ENCODE measurements at places on chromosomes 3 and 15.

DNA sequence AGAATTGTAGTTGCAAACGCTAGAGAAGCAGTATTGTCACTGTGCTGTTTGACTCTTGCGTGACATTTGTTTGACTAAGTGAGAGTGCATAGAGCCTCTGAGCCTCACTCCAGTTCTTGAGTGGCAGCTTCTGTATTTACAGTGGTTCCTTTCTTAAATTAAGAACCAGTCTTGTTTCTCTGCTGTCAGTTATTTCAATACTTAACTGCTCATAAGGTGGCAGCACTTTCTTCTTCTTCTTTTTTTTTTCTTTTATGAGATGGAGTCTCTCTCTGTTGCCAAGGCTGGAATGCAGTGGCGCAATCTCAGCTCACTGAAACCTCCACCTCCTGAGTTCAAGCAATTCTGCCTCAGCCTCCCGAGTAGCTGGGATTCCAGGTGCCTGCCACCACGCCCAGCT, 372.1 kb downstream of the LPP start:
- no peak for DNase-seq

DNA sequence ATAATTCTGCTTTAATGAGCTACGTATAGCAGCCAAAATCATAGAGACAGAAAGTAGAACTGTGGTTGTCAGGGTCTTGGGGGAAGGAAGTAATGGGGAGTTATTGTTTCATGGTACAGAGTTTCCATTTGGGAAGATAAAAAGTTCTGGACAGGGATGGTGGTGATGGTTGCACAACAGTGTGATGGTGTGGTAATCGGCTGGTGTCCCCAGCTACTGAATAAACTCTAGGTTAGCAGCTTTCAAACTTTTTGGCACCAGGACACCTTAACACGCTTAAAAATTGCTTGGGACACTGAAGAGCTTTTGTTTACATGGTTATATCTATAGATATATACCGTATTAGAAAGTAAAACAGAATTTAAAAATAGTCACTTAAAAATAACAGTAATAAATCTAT, 166.0 kb downstream of the NEK11 start:
- no peak for DNase-seq

DNA sequence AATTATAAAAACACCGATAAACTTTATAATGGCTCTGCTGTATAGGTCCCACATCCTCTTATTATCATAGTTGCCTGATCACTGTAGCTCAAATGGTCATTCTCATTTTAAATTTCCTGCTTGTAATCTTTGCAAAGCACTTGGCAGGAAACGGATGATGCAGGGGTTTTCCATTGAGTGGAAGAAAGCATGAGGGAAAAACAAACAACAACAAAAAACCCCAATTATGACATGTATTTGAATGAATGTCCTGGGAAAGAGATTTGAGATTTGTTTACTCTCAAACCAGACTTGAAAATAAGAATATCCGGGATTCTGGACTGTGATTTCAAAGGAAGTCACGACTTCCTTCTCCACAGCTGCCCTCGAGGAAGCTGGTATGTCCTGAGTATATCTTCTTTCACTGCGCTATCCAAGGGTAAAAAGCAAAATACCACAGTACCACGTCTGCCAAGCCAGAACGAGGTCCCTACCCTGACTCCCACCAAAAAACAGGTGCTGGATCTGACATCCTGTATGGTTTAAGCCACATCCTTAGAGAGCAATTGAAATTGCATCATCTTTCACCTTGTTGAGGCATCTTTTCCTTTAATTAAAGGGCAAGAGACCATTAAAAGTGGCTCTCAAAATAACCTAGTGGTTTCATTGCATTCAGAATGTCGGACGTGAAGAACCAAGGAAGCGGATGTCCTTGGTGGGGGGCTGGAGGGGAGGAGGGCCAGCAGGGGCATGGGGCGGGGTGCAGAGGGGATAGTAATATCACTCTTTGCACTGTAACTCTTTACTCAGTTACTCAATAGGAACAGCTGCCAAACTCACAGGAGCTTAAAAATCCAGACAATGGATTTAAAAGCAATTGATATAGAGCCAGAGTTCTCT, 13.5 kb upstream of the TIPIN start:
- no peak for DNase-seq

DNA sequence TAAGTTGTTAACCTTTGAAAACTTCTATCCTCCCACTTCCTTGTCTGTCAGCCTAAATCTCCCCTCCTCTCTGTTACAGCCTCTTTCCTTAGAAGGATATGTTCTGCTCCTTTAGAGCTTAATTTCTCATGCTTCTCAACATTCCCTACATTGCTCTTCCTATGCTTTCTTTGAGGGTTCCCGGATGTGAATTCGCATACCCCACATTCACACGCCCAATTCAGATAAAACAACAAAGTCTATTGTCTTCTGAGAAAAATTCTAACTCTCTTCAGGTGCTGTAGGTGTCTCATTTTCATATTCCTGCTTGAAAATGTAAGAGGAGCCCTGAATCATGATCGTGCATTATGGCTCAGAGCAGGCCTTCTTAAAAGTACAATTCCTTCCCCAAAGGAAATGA, 171.8 kb upstream of the DPH6 start:
- no peak for DNase-seq

DNA sequence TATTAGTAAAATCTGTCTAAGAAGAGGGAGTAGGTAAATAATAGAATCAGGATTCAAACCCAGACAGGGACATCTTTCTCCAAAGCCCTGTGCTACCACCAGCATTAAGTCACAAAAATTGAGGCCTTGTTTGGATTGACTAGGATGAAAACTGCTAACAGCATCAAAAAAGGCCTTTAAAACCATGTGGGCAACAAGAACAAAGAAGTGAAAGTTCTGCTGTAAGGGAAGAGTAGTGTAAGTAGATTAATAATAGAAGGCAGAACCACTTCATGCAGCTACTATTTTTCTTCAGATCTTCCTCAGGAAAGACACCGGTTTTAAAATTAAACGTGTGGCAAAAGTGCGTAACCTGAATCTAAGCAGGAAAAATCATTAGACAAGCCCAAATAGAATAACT, 15.3 kb upstream of the KBTBD12 start:
- DNase-seq, result no peak

DNA sequence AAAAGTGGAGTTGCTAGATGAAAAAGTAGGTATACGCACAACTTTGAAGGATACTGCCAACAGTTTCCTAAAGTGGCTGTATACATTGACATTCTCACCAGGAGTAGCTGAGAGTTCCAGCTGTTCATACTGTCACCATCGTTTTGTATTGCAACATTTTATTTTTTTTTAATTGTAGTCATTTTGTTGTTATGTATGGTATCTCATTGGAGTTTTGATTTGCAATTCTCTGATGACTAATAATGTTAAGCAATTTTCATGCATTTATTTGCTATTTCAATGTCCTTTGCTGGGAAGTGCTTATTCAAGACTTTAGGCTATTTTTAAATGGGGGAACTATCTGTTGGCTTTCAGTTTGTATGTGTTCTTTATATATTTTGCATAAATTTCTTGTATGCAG, 185.1 kb upstream of the TGFBR2 start:
- DNase-seq, result no peak

- DNase-seq, result no peak
These were observed 193.5 kb upstream of the ZBTB20 start for GRCh38 chr3:115340586-115340985.

GRCh38 chr15:66838671-66839239, 136.7 kb downstream of the SMAD6 start:
- peak; percentile 20 for DNase-seq

DNA sequence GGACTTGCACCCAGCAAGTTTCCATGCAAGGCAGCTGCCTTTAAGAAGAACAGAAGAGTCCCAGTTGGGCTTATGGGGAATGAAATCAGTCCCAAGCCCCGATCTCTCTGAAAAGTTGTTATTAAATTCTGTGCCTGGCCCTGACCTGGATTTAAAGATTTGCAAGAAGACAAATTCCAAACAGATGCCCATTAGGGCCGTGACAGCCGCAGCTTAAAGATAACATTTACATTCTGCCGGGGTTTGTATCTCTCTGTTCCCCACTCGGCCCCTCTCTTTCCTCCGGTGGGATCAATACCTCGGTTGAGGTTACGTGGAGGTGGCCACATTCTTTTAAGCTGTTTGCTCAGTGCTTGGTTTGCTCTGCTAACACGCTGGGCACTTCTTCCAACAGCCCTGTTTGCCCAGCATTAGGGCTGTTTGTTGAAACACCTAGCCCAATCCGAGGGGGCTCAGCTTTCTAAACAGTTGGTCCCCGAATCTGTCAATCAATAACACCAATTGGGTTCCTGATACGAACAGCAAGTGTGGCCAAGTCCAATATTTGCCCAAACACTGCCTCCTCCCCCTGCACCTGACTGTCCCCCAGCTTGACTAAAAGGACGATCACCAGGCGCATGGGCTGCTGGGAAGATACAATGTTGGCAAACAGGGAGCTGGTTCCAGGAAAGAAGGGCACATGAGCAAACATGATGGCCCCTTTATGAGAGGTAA, 108.6 kb downstream of the RPLP1 start:
- peak; percentile 81 for DNase-seq

GRCh38 chr3:160232014-160232413, 6.8 kb downstream of the C3orf80 start:
- no peak for DNase-seq

GRCh38 chr3:122356402-122356801, 26.6 kb downstream of the MIX23 start:
- DNase-seq, result peak; percentile 79

DNA sequence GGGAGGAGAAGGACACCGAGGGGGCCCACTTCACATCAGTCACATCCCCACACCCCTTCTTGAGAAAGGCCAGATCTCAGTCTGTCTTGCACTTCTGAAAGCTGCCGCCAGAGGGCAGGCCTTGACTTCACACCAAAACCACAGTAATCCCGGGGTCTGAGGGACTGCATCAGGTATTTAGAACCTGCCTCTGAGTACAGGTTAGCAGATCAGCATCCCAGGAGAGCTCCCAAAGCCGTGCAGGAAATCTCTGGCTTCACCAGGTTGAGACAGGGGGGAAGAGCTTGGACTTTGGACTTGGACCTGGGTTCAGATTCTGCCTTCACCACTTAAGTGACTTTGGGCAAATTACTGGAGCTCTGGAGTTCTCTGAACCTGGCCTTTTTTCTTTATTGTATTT, 50.3 kb downstream of the LHFPL4 start:
- DNase-seq, result peak; percentile 46

DNA sequence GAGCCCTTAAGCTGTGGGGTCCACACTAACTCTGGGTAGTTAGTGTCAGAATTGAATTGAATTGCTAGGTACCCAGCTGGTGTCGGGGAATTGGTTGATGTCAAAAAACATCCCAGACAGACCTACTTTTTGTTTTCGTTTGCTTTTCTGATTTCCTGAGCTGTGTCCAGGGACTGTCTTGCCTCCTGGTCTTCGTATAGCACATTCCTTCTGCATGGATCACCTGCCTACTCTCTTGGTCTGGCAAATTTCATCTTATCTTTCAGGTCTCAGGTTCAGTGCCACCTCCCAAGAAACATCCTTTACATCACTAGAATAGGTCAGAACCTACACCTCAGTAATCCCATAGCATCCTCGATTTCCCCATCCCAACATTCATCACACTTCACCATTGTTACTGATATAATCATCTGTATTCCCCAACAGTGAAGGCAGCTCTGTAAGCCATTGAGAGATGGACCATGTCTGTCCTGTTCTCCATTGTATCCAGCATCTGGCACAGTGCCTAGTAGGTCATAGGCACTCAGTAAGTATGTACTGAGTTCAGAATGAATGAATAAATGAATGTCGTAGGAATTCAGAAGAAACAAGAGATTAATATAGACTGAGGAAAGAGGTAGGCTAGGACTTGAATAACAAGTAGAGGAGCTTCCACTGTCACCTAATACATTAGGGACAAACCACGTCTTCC, 81.2 kb downstream of the ANP32A start:
- no peak for DNase-seq

- DNase-seq, result no peak
These were observed 18.2 kb upstream of the CLDN16 start for GRCh38 chr3:190369668-190370295.

- no peak for DNase-seq
These were observed 147.2 kb upstream of the SLC2A2 start for GRCh38 chr3:171173736-171174135.

DNA sequence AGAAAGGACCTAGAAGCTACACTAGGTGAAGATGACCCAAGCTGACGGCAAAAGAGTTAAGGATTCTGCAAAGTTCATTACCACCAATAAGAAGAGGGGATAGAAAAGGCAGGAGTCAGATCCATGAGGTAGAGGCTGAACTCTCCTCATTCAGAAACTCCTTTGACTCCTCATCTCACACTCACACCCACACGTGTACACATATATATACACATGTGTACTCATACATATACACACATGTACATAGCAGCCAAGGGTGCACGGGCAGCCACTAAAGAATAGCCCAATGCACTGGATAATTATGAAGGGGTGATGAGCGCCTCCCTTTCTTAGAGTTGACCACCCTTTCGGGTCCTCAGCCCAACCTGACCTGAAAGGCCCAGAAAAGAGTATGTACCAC, 476.8 kb downstream of the NTRK3 start:
- no peak for DNase-seq

- DNase-seq, result no peak
These were observed at the start of gene ATP8B4 for GRCh38 chr15:50119063-50120040. Gene ATP8B4, minus strand, starts transcription at chr15:50119233. Its CDS starts 12,267 bp downstream, at chr15:50106966.

- no peak for DNase-seq
These were observed 459.9 kb downstream of the MAGI1 start for GRCh38 chr3:65578861-65579260.

- DNase-seq, result no peak
These were observed 68.9 kb upstream of the ARL8B start for GRCh38 chr3:5053021-5053831.

DNA sequence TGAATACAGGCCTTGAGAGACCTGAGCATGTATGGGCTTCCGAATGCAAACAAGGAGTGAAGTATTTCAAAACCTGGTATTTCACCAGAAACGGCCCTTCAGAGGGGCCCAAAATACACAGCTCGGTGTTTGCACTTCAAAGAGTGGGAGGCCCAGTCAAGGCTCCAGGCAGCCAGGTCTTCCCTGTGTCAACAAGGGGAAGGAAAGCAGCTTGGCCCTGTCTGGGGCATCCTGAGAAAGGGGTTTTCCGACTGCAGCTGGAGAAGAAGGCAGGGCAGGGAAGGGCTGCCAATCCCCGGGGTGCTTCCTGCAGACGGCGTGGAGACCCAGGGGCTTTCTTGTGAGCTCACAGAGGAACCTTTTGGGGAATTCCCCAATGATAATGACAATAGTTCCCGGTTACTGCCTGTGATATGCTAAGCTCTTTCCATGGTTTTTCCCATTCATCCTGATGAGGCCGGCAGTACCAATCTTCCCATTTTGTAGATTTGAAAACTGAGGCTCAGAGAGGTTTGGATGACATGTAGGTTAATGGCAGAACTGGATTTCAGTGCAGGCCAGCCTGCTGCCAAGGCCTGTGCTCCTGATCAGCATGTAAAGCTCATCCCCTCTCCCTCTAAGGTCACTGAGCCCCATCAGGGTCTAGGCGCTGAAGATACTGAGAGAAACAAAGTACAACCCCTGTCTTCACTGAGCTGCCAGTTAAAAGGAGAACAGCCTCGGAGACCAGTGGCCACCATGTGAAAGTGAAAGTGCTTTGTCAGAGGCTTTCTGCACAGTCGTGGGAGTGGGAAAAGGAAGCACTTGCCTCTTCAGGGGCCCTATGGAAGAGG, 43.0 kb upstream of the TLE3 start:
- DNase-seq, result no peak

GRCh38 chr3:29153811-29154210, 127.1 kb upstream of the RBMS3 start:
- DNase-seq, result no peak

Measured in NCI-H1105 treated with DMSO at 0.1 percent for 48 hours (cell line).